ENCODE measurements at places on chromosomes 6 and 20.
A peak's percentile ranks its signal among the peaks of the same experiment; 100 is the strongest.

DNA sequence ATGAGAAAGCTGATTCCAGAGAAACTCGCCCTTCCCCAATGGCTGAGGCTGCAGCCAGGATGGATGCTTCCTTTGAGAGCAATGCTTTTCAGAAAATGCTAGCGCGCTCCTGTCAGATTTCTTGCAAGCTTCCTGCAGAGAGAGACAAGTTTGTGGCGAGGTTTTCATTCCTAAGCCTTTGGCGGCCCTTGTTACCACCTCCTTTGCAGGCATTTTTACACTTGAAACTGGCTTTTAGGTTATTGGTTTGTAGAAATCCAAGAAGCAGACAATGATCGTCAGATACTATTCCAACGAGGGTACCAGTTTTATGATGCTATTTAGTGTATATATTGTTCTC is 1.1 kb downstream of the FNDC1 start:
- DNase-seq = no peak

DNA sequence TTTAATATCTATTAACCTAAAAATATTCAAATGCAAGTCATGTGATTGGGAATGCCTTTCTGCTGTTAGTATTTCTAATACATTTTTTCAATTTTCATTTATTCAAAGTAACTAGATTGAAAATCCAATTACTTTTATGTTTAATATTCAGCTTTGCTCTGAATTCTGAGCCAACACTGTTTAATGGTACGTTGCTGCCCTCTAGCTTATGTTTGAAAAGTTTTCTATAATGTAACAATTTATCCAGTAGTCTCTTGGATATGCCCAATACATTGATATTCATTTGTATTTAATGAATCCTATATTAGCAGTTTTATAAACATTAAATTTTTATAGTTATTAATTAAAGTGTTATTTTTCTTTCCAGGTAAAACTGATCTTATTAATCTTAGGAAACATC is 47.4 kb downstream of the LGSN start:
- DNase-seq = peak; percentile 14

- DNase-seq = no peak
These were observed 151.5 kb upstream of the CENPW start for GRCh38 chr6:126188279-126188909.

GRCh38 chr6:4396044-4396443 is 260.7 kb upstream of the ECI2 start:
- DNase-seq = no peak

GRCh38 chr6:126548300-126548699 is 208.4 kb downstream of the CENPW start:
- no peak for DNase-seq

DNA sequence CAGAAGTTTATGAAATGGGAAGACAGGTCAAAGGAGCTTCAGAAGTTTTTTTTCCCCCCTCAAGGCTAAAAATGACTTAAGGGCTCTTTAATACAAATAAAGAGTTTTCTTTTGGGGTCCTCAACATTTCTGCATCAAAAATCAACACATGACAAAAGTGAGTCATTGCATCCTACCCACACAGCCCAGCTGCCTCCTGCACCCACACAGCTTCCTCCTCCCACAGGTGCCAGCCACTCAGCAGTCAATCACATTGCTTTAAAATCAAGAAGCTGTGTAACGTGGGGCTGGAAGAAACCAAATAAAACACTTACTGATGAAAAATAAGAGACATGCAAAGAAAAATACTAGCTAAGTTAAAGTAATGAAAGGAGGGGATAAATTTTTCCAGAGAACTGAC is 68.5 kb downstream of the MAP3K5 start:
- DNase-seq = no peak

DNA sequence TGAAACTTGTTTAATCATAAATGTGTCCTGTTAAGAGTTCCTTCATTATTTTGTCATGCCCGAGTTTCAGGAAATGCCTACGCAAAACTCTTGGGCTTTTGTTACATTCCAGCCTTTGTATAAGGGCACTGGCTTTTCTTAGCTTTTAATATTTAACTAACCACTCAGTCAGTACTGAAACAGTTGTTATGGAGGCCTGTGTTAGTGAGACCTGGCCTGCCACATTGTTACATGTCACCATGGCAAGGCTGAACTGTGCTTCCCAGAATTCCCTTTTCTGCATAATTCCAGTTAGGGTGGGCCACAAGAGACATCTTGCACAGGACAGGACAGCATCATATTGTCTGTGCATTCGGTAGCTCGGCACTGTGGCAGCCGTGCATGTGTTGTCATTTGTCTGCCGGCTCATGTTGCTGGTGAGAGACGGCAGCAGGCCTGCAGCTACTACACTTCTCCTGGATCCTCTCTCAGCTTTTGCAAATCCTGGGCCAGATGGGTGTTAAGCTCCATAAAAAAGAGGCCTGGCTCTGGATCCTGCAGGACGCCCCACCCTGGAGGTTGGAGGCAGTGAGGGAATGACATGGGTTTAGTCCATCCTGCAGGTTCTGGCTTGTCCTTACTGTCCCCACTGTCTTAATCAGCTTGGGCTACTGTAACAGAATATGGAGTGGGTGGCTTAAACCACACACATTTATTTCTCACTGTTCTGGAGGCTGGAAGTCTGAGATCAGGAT is 128.8 kb upstream of the DTNBP1 start:
- DNase-seq = peak; percentile 54

DNA sequence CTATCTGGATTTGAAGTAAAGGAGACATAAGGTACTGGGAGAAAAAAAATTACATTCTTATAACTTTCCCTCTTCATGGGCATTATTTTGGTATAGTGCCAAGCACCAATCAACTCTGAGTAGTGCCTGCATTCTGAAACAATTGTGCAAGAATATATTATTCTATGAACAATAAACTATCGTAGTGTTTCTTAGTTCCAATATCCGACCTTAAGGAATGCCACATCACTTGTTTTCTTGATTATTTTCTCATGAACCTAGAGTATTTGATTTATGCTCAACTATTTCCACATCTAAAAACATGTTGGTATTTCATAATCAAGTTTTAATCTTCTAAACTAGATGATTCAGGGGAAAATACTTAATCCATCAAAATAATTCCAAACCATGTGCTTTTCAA is 294.4 kb upstream of the TBX18 start:
- DNase-seq = no peak

DNA sequence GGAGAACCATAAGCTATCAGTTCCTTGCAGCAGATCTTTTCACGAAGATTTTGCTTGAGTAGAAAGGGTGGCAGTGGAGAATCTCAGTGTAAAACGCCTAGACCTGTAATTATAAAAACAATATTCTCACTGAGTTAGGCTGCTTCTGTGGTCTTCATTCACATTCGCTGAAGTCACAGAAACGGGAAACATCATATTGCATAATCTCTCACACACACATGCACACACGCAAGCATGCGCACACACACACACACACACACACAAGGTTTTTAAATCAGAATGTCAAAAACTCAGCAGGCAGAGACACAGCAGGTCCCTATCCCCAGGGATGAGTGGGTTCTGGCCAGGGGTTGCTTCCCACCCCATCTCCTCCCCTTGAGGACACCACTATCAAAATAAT is 175.5 kb downstream of the ATXN1 start:
- DNase-seq = no peak

GRCh38 chr20:50645253-50646068 is 45.9 kb downstream of the RIPOR3 start:
- peak; percentile 100 for DNase-seq

Data from RCC 7860 (cell line).